ENCODE measurements at places on chromosomes 4 and X.

- DNase-seq = no peak
These were observed 101.6 kb downstream of the PDE5A start for GRCh38 chr4:119526786-119527550.

DNA sequence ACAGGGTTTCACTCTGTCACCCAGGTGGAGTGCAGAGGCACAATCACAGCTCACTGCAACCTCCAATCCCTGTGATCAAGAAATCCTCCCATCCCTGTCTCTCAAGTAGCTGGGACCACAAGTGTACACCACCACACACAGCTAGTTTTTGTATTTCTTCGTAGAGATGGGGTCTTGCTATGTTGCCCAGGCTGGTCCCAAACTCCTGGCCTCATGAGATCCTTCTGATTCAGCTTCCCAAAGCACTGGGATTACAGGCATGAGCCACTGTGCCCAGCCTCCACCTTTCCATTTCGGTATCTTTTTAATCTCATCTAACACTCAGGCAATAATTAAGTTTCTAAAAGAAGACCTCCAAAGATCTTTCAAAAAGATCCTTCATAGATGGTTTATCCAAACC lies 22.9 kb downstream of the ADGRA3 start:
- no peak for DNase-seq

GRCh38 chr4:61666244-61666643 lies 466.1 kb downstream of the ADGRL3 start:
- DNase-seq = no peak

GRCh38 chr4:184317234-184317918 lies 99.7 kb upstream of the ENPP6 start:
- DNase-seq = no peak

DNA sequence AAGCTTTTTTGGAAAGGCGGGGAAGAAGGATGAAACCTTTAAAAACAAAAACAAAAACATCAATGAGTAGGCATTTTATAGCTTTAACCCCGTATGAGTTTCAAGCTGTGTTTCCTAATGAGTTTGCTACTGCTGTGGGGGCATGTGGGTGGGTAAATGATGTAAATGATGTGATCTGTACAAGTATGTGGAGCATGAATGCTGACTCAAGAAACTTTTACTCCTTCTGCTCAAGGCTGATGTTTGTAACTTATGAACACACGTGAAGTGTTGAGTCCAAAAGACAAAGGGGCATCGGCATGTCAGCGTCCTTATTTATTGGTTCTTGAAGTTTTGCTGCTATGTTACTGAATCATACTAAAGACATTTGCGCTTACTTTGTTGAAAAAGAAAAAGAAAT lies 76.9 kb downstream of the CLCN4 start:
- no peak for DNase-seq

- DNase-seq = no peak
These were observed 179.1 kb upstream of the MAB21L2 start for GRCh38 chr4:150402871-150403272.

GRCh38 chr4:185708348-185708747 lies 103.6 kb downstream of the SORBS2 start:
- no peak for DNase-seq

DNA sequence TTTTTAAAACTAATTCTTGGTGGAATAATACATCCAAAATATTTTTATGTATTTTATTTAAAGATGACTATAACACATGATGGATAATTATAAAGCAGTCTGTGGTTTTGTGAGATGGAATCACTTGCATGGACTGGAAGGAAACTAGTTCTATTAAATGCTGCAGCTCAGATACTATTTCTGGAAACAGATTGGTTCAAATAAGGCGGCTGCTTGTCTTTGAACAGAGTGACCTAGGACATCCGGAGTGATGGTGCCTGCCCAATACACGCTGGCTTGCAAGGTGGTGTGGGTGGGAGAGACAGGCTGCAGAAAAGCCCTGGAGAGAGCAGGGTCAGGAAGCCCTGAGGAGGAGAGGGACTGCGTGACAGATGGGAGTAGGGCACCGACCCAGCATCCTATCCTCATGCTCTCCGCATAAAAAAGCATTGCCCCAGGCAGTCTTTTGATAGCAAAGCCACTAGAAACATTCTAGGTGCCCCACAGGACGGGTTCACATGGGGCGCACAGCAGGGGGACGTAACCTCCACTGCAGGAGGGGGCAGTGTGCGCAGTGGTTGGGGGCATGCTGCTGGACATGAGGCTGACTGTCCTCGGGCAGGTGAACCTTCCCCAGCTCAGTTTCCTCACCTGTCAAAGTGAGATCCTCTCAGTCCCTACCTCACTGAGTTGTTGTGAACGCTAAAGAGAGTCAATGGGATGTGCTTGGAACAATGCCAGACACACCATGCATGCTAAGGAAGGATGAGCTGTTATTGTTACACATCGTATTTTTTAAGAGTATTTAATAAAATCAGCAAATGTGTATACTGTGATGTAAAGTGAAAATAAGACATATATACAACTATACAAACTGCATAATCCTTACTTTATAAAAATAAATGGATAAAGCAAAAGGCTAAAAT lies 71.3 kb downstream of the EVC2 start:
- no peak for DNase-seq

DNA sequence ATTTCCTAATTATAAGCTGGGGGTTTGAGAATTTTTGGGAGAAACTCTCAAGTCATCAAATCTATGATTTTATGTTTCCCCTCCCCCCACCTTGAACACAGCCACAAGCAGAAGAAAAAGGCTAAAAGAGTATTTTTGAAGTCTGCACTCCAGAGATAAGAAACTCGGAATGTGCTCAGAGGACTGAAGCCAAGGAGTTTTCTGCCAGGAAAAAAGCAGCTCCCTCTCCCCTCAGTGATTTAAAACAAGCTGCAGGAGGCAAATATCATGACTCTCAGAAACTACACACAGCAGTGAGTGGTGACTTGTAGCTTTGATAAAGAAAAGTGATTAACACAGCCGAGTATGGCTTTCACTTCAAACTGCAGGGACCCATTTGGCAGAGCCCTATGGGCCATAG lies 800.2 kb upstream of the FTHL17 start:
- DNase-seq = no peak

DNA sequence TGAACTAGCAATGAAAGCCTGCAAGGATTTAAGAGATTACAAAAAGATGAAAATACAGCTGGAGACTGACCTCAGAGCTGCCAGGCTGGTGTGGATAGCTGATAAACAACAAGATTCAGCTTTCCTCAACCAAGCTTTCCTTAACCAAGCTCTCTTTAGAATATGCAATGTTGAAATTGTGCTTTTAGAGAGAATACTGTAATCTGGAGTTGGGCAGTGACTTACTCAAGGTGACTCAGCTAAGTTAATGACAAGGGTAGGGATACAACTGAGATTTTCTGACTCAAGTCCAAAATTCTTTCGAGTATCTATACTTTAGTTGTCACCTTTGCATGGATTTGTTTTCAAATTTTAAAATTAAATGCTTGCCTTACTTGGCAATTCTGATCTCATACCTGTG lies 98.0 kb downstream of the AMMECR1 start:
- no peak for DNase-seq

DNA sequence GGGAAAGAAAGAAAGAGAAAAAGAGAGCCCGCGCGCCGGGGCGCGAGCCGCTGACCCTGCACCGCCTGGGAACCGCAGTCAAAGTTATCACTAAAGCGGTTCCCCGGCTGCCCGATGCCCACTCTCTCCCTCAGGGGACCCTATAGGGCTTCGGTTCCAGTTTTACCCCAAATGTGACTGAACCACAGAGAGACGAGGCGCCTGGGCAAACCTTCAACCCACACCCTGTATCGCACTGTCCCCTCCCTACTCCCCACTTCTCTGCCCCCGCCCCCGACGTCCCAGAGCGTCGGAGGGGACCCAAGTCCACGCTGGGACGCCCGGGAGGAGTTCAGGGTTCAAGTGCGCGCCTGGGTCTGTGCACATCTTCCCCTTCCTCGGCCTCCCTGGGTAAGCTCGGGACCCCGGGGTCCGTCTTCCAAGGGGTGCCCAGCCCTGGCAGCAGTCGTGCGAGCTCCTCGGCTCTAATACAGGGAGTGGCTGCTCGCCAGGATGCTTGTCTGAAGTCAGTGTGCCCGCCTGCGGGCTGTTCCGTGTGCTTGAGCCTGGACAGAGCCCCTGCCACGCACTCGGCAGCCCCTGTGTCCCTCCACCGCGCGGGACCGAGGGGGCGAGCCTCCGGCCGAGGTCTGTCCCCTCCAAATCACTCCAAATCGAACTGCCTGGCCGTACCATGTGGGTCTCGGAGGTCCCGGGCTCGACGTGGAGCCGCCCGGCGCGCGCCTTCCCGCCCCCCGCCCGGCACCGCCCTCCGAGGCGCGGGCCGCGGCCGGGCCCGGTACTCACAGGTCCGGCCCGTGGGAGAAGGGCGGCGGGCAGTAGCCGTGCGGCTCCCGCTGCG lies 960 bp downstream of the TRPC3 start:
- DNase-seq = peak; percentile 11

DNA sequence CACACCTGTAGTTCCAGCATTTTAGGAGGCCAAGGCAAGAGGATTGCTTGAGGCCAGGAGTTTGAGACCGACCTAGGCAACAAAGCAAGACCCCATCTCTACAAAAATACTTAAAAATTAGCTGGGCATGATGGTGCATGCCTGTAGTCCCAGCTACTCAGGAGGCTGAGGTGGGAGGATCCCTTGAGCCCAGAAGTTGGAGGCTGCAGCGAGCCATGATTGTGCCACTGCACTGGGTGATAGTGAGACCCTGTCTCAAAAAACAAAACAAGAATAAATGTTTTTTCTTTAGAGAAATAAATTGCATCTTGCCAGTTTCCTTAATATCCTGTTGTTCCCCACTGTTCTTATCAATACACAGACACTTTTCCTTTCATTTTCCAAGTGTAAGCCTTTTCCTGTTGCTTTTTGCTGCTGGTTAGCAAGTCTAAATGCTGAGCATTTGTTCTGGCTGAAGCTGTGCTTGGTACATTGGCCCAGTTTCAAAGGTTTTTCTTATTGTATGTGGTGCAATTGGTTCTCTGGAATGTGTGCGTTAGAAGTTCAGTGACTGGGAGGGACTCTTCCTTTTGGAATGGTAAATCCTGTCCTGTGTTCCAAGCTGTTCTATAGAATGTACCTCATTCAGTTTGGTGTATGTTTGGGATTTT lies 98.2 kb downstream of the AFF1 start:
- peak; percentile 83 for DNase-seq

GRCh38 chr4:165208221-165208652 lies 876 bp downstream of the KLHL2 start:
- no peak for DNase-seq

GRCh38 chrX:151962034-151962433 lies 12.4 kb downstream of the GABRE start:
- DNase-seq = no peak

DNA sequence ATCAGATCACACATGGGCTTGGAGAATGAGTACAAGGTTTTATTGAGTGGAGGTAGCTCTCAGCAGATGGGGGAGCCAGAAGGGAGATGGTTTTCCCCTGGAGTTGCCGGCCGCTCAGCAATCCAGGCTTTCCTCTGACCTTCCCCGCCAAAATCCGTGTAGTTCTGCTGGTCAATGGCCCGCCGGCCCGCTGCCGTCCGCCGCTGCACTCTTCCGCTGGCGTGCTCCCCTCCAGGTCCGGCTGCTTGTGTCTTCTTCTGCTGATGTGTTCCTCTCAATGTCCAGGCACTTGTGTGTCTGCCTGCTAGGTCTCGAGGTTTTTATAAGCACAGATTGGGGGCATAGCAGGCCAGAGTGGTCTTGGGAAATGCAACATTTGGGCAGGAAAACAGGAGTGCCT lies 14.4 kb upstream of the MXRA5 start:
- no peak for DNase-seq

- DNase-seq = no peak
These were observed 55.4 kb downstream of the ACOX3 start for GRCh38 chr4:8385106-8385505.

DNA sequence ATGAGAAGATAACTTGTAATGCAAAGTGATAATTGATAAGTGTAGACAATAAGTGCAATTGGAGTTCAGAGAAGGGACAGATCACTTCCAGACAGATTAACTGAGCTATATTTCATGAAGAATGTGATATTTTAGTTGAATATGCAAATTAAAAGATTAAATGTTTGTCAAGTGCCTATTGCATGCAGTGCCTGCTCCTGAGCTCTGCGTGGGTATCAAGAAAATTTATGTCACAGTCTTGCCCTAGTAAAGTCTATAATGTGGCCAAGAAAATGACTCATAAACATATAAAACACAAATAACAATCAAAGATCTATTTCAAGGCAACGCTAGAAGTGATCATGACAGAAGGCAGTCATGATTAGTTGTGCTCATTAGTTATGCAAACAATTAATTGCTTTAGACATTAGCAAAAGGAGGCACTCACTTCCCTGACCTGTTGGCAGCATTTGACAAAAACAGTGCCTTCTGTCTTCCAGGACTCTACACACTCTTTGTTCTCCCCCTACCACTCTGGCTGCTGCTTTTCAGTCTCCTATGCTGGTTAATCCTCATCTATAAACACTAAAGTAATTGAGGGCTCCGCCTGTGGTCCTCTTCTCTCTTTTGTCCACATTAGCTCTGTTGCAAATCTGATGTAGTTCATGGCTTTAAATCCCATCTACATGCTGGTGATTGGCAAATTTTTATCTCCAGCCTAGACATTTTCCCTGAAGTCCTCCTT lies 47.7 kb downstream of the ARHGEF38 start:
- DNase-seq = no peak

DNA sequence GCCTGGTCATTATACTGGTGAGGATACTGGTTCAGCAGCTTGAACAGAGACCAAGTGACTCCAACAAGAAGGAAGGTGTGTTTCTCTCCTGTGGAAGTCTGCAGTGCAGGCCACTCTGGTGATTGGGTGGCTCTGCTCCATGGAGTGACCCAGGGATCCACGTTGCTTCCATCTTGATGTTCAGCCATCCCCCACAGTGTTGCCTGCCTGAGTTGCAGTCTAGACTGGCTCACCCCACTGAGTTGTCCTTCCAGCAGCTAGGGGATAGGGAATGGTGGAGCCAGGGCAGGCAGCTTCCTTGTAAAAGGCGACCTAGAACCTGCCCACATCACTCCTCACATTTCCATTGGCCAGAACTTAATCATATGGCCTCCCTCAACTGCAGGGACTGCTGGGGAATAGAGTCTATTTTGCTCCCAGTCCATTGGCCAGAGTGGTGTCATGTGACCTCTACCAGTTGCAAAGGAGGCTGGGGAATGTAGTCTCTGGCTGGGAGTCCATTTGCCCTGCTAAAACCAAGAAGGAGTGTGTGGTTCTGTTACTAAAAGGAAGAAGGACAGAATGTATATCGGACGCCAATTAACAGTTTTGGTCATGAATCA lies 8.0 kb downstream of the MAN2B2 start:
- no peak for DNase-seq

DNA sequence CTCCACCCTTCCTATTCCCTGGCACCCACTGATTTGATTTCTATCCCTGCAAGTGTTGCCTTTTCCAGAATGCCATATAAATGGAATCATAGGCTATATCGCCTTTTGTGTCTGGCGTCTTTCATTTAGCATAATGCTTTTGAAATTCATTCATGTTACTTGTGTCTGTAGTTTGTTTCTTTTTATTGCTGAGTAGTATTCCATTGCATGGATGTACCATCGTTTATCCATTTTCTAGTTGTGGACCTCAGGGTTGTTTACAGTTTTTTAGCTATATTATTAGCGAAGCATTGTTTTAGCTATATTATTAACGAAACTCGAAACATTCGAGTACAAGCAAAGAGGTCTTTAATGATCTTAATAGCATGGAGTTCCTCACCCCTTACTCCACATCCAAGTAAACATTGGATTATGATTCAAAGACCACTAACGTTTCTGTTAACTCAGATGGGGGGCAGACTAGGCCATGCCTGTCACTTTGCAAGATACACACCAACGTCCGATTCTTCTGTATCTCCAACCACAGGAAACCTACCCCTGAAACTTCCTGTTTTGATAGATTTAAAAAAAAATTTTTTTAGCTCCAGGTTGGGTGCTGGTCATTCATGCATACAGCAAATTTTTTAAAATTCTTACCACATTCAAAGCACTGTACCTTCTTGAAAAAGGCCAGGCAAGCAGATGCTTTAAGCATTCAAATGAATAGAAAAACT lies 1.1 kb downstream of the DCK start:
- DNase-seq = no peak
